Ureter (tissue), 1 donor: ENCODE measurements at places on chromosomes 4 and X. TPM values are rescaled to one million over a fixed set of nuclear protein-coding genes. Genes with fewer than 3 reads are reported as not detected.

The MEPE gene
- total RNA-seq, result not detected

GRCh38 chrX:11954176-11954575, 184.1 kb upstream of the FRMPD4 start:
- no peak for DNase-seq

The STEEP1 gene
- total RNA-seq, result 27.9 TPM

- DNase-seq, result no peak
These were observed 119.8 kb upstream of the PDLIM3 start for GRCh38 chr4:185654965-185655554.

- no peak for DNase-seq
These were observed 4.0 kb downstream of the LRPAP1 start for GRCh38 chr4:3527914-3528876.

GRCh38 chr4:92303621-92304027, at the start of gene GRID2:
GRID2 (plus strand) TSS chr4:92303966.
- no peak for DNase-seq

The GNRHR gene
- total RNA-seq, result not detected

- no peak for DNase-seq
These were observed 4.0 kb upstream of the DHRSX start for GRCh38 chrX:2504706-2505332.

GRCh38 chr4:74344031-74344430, 20.9 kb upstream of the EREG start:
- no peak for DNase-seq

- DNase-seq, result no peak
These were observed 241.9 kb upstream of the SFRP2 start for GRCh38 chr4:154030746-154031145.

DNA sequence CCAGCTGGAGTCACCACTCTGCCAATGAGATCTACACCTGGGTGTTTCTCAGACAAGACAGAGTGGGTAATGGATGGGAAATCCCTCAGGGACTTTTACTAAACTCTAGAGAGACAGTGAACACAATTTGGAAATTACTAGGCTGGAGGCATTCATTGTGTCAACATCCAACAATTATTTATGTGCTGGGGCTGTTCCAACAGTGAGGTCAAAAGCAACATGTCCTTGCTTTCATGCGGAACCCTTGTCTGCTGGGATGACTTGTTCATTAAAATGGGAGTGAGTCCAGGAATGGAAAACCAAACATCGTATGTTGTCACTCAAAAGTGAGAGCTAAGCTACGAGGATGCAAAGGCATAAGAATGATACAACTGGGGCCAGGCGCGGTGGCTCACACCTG, 54.0 kb downstream of the DRD5 start:
- no peak for DNase-seq

DNA sequence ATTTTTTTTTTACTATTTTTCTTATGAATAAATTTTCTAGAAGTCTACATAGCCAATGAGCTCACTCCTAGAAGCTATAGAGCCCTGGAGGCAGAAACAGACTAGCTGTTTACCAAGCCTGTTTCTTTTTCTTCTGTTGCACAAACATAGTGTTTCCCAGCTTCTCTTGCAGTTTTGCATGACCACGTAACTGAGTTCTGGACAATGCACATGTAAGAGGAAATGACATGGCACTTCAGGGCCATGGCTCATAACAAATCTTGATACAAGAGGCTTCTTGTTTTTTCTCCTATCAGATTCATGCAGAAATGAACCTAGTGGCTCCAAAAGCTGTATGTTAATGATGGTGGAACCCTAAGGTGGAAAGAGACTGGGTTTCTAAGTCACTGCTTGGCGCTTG, 127.4 kb downstream of the ZNF330 start:
- DNase-seq, result no peak

GRCh38 chr4:145390571-145390970, 91.1 kb upstream of the SMAD1 start:
- no peak for DNase-seq

- DNase-seq, result no peak
These were observed 2.5 kb downstream of the ARAP2 start for GRCh38 chr4:36241771-36242170.

- no peak for DNase-seq
These were observed 17.1 kb upstream of the PCDH10 start for GRCh38 chr4:133131829-133132460.

The SULT1B1 gene
- total RNA-seq, result 1.1 TPM

The SPACA5 gene
- not detected for total RNA-seq

GRCh38 chr4:4783847-4784246, 75.6 kb upstream of the MSX1 start:
- DNase-seq, result no peak

The SMARCAD1 gene
- total RNA-seq, result 39.7 TPM

DNA sequence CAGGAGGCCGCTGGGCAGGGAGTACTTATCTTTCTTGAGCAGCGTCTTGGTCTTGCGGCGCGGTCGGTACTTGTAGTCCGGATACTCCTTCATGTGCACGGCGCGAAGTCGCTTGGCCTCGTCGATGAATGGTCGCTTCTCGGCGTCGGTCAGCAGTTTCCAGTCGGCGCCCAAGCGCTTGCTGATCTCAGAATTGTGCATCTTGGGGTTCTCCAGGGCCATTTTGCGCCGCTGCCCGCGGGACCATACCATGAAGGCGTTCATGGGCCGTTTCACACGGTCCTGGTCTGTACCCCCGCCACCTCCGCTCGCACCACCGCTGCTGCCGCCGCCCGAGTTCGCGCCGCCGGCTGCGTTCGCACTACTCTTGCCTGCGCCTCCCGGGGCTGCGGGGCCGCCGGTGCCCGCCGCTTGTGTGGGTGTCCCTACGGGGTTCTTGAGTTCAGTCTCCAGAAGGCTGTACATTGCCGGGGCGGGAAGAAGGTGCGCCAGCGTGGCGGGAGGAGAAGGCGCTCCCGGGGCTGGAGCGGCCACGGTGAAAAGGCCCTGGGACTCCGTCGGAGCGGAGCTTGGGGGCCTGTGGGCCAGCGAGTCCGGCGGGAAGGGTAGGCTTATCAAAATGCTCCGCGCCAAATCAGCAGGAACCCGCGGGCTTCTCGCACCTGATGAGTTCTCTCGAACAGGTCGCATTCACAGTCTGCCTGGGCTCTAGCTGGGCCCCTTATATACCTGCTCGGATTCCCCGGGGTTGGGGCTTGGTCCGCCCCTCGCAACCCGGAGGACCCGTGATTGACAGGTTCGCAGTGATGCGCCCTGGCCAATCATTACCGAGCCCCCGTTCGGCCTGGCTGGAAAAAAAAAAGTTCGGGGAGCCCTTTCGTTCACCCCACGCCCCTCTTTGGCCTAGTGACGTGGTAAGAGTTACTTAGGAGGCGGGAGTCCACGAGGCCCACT, at the start of gene SOX3:
Gene SOX3, minus strand, starts transcription at position 699 of the 954 bp plus-strand sequence. Its CDS starts 9 bp downstream, at position 690.
- DNase-seq, result no peak

- DNase-seq, result no peak
These were observed 55.2 kb upstream of the MID1IP1 start for GRCh38 chrX:38746102-38746501.

The ADRA2C gene
- 18.4 TPM for total RNA-seq

GRCh38 chr4:118273642-118274041, 79.2 kb downstream of the PRSS12 start:
- no peak for DNase-seq

DNA sequence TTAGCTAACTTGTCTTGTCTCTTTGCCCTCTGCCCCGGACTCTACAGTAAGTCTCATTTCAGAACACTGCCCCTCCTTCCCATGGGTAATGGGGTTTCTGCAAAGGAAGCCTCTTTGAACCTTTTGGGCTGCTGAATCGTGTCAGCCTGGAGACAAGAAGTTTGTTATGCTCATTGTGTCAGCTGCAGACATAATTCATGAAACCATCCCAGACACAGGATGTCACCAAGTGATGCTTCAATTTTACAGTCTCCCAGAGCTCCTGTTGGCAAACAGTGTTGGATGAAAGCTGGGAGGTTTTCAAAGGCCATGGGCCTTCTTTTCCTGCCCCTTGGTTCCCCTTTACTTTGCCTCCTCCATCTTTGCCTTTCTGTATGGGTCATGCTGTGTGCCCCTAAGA, 223.1 kb upstream of the TAPT1 start:
- no peak for DNase-seq

The FREM3 gene
- total RNA-seq, result 0.39 TPM

DNA sequence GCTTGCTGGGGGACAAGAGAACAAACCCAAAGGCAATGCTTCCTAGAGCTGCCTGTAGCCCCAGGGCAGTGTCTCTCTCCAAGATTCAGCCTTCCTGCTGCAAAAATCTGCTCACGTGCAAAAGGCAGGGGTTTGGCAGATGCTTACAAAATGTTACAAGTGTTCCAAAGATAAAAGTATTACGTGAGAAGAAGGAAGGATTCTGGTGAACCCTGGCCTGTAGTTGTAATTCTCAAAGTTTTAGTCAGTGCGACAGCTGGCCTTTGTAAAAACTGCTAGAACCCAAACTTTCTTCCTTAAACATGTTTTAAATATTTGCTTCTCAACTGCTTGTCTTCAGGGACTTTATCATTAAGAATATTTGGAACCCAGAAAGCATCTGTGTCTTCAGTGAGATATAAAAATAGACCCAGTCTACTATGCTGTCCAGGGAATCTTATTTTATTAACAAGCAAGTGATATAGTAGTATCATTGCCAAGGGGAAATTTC, 232.3 kb downstream of the FRMPD4 start:
- DNase-seq, result no peak

DNA sequence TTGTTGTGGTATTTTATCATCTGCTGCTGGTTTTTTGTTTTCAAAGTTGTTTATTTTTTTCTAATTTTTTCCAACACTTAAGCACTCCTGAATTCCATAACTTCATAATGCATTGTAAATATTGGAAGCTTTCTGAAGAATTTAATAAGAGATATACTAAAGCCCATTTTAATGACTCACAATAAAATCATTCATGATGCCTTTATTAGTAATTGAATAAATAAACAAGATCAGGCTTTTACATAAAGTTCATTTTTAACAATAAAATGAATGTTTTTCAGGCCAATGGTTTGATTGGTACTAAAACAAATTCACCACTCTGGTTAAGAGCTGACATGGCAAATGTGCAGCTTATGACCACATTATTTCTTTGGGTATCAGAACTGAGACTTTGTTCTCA, 408.2 kb upstream of the SMIM31 start:
- DNase-seq, result no peak
